ENCODE measurements at places on chromosomes 6 and 20.

GRCh38 chr6:3617192-3617631 lies 134.3 kb downstream of the PXDC1 start:
- no peak for DNase-seq

GRCh38 chr6:126786262-126786661 lies 332.2 kb upstream of the RSPO3 start:
- no peak for DNase-seq

- no peak for DNase-seq
Observed at GRCh38 chr20:56173438-56173837, 75.1 kb upstream of the MC3R start.

DNA sequence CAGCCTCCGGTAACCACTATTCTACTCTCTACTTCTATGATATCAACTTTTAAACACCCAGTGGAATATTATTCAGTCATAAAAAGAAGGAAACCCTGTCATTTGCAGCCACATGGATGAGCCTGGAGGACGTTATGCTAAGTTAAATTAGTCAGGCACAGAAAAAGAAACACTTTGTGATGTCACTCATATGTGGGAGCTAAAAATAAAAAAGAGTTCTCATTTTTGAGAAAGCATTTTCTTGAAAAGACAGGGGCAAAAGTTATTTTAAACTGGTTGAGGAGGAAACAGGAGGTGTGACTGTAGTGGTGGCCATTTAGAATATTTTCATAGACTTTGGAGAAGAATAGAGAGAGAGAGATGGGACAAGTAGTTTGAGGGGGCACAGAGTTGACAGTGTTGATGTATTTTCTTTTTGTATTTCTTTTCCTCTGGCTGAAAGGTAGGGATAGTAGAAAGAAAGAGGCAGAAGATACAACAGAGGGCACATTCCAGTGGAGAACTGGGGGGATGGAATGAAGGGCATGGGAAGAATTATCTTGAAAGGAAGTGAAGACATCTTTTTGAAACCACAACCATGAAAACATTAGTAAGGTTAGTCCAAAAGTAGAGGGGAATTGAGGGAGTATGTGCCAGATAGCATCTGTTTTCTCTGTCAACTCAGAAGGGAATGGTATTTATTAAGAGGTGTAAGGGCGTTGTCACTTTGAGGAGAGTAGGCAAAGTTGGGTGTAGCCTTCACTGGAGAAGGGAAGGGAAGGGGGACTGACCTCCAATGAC lies 181.3 kb upstream of the GMDS start:
- no peak for DNase-seq

DNA sequence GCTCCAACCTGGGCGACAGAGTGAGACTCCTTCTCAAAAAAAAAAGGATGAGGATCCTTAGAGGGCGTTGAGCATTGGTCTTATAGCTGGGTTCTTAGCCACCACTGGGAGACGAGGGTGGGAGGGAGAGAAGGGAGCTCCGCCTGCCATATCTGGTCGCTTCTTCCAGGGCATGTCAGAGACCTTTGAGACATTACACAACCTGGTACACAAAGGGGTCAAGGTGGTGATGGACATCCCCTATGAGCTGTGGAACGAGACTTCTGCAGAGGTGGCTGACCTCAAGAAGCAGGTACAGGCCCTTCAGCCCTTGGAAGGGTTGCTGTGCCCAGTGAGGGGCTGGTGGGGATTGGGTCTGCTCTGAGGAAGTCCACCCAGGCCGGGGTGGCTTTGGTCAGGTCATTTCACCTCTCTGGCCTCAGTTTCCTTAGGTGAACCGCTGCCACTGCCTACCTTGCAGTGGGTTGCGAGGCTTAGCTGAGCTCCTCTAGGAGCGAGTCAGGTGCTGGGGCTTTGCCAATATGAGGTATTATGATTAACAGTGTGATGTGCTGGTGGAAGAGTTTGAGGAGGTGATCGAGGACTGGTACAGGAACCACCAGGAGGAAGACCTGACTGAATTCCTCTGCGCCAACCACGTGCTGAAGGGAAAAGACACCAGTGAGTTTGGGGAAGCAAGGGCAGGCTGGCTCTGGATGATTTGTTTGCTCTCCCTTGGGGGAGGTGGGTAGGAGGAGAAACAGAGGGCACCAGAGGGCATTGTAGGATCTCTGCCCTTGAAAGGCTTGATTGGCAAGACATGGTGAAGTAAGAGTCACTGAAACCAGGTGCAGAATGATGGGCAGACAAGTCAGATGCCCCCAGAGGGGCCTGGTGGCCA lies 8.5 kb downstream of the CNPY3 start:
- DNase-seq, result no peak

GRCh38 chr6:132865364-132865763 lies 51.0 kb downstream of the RPS12 start:
- no peak for DNase-seq

GRCh38 chr6:26158076-26158580 lies 70.9 kb downstream of the HFE start:
- DNase-seq, result peak; percentile 78

GRCh38 chr6:16380220-16380809 lies 141.9 kb downstream of the GMPR start:
- no peak for DNase-seq

Measured in Right ventricle myocardium superior (tissue), 1 donor.